ENCODE measurements at places on chromosomes 4 and X. TPM values are rescaled to one million over a fixed set of nuclear protein-coding genes. Genes with fewer than 3 reads are reported as not detected.
A peak's percentile ranks its signal among the peaks of the same experiment; 100 is the strongest.

- H3K27me3 ChIP-seq: no peaks in the 10 kb centered on the region
- no peak for DNase-seq
- H3K4me1 ChIP-seq: no peaks in the 10 kb centered on the region
- H3K4me3 ChIP-seq: no peak overlapping the region
- no peaks in the 10 kb centered on the region for H3K36me3 ChIP-seq
Observed at GRCh38 chr4:154160519-154161301, 330.9 kb downstream of the DCHS2 start.

DNA sequence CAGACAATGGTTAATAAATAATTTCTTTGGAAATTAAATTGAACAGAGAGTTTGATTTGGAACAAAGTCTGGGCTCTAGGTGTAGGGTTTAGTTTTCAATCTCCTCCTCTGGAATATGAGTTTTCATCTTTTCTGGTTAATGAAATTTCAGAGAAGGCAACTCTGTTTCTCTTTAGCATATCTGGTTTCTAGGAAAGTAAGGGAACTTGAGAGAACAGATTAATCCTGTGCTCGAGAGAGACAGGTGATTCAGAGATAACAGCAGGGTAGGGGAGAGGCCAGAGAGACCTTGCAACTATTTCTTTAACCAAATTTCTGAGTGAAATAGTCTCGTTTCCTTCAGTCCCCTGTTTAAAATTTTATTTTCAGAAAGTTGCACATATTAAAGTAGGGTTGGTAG lies 275.4 kb downstream of the GALNTL6 start:
- H3K36me3 ChIP-seq: no peaks in the 10 kb centered on the region
- H3K27ac ChIP-seq: no peak overlapping the region
- H3K27me3 ChIP-seq: no peaks in the 10 kb centered on the region
- H3K4me1 ChIP-seq: no peaks in the 10 kb centered on the region

GRCh38 chrX:123983240-123983639 lies 21.7 kb downstream of the STAG2 start:
- no peaks in the 10 kb centered on the region for H3K4me1 ChIP-seq
- no peak overlapping the region for H3K27ac ChIP-seq
- no peaks in the 10 kb centered on the region for H3K27me3 ChIP-seq
- H3K36me3 ChIP-seq: no peaks in the 10 kb centered on the region
- no peak overlapping the region for H3K4me3 ChIP-seq

Gene ENPEP
- total RNA-seq: 4.1 TPM

GRCh38 chr4:26141911-26142638 lies 178.7 kb upstream of the RBPJ start:
- peaks cover 4% of the 10 kb centered on the region for H3K4me1 ChIP-seq
- no peaks in the 10 kb centered on the region for H3K36me3 ChIP-seq
- no peaks in the 10 kb centered on the region for H3K27me3 ChIP-seq
- no peak for DNase-seq

Gene XAGE1A
- total RNA-seq: not detected

DNA sequence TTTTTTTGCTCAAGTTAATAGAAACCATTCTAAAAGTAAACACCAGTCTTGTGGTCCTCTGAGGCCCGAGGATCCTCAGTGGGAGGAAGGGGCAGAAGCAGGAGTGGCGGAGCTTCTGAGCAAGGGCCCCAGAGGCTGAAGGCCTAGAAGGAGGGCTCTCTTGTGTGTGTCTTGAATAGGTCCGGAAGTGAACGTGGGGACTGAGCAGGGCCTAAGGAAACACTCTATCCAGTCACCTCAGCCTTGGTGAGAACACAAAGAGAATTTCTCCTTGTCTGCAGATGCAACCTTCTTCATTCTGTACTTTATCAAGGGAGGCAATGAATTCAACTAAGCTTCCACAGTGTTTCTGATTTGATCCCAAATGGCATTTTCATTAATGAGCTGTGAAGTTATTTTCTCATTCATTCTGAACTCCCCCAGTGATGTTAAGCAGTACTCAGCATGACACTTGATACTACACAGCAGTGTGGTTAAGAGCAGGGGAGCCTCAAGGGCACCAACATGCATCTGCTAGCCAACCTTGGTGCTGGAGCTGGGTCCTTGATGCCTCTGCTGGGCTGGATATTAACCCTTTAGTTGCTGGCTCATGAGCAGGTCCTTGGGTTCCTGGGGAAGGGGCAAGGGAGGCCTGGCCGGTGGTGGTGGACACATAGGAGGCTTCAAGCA lies 64.7 kb downstream of the RBM47 start:
- H3K4me1 ChIP-seq: no peaks in the 10 kb centered on the region
- H3K4me3 ChIP-seq: no peak overlapping the region
- no peaks in the 10 kb centered on the region for H3K36me3 ChIP-seq
- DNase-seq: peak; percentile 86
- no peaks in the 10 kb centered on the region for H3K27me3 ChIP-seq
- no peak overlapping the region for H3K27ac ChIP-seq

DNA sequence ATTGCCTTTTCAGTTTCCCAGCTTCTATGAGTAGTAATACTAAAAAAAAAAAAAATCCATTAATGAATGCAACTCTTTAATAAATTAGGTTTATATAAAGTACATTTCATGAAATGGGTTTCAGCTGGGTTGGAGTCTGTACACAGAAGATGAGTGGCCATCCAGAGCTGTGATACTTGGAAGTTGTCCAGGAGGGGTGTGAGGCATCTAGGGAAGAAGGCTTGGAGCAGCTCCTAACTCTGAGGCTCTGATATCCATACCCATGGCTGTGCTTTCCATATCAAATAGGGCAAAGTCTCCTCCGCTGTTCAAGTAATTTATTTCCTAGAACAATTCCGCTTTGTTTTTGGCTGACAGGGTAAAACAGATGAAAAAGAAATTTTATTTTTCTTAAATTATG lies 423.3 kb upstream of the TENM3 start:
- no peak for DNase-seq
- H3K27ac ChIP-seq: no peak overlapping the region
- peak overlapping the region; percentile 28 for H3K4me3 ChIP-seq
- H3K27me3 ChIP-seq: no peaks in the 10 kb centered on the region

Gene CXCL1
- not detected for total RNA-seq

- H3K4me3 ChIP-seq: no peak overlapping the region
- H3K27ac ChIP-seq: no peak overlapping the region
- H3K36me3 ChIP-seq: no peaks in the 10 kb centered on the region
- DNase-seq: no peak
Observed at GRCh38 chr4:151361966-151362365, 36.6 kb upstream of the SH3D19 start.

Gene FRMD7
- total RNA-seq: not detected

- no peaks in the 10 kb centered on the region for H3K36me3 ChIP-seq
- no peak overlapping the region for H3K4me3 ChIP-seq
- DNase-seq: no peak
- H3K27me3 ChIP-seq: no peaks in the 10 kb centered on the region
- no peak overlapping the region for H3K27ac ChIP-seq
- no peaks in the 10 kb centered on the region for H3K4me1 ChIP-seq
Observed at GRCh38 chr4:141410839-141411238, 190.1 kb downstream of the ZNF330 start.

DNA sequence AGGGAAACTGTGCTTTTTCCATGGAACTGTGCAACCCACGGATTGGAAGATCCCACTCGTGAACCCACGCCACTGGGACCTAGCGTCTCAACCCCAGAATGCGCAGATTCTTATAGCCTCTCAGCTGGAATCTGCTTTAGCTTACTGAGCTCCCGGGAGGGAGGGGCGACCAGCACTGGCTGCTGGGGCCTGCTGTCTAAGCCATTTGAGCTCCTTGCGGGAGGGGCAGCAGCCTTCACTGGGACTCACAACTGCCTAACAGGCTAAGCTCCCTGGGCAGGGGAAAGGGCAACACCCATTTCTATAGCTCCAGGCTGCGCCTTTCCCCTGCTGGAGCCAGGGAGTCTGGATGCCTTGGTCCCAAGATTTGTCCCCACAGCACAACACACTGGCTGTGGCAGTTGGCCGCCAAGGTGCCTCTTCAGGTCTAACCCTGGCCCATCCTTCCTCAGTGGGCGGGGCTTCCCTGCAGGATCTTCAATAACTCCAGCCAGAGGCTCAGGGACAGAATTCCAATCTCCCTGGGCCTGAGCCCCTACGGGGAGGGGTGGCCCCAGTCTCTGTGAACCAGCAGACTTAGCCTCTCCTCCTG lies 451.7 kb upstream of the PITX2 start:
- H3K4me3 ChIP-seq: no peak overlapping the region
- no peaks in the 10 kb centered on the region for H3K27me3 ChIP-seq
- H3K36me3 ChIP-seq: no peaks in the 10 kb centered on the region
- DNase-seq: peak; percentile 56
- no peaks in the 10 kb centered on the region for H3K4me1 ChIP-seq

DNA sequence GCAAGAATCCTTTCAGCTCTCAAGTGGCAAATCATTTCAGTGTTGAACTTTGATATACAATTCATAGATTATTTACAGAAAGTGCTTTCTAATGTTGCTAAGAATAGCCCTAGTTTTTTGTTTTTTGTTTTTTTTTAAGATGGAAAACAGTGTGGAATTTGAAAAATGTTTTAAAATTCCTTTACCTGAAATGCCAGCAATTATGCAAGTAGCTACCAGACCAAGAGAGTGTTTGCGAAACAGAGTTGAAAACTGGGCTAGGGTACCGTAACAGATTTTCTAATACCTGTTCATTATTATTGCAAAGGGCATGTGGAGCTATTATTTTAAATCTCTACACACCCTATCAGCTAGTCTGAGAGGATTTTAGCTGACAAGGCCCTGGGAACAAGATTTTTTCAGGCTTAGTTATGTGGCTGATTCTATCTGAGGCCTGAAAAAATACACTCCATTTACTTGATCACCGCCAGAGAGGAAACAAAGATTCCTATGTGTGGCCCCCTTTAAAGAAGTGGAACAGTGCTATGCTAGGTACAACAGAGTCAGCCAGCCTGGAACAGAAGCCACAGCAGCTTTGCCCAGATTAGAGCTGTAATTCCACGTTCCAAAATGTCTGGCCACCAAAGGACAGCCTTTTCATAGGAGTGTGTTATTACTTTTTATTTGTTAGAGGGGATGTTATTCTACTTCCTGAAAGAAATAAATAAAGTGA lies 46.9 kb upstream of the SLC39A8 start:
- no peak overlapping the region for H3K27ac ChIP-seq
- H3K4me3 ChIP-seq: no peak overlapping the region
- no peaks in the 10 kb centered on the region for H3K36me3 ChIP-seq
- DNase-seq: no peak
- H3K4me1 ChIP-seq: no peaks in the 10 kb centered on the region

Gene WDR13
- 48.2 TPM for total RNA-seq

GRCh38 chrX:48958635-48959094 lies 1.3 kb upstream of the OTUD5 start:
- peaks cover 19% of the 10 kb centered on the region for H3K36me3 ChIP-seq
- H3K4me1 ChIP-seq: no peaks in the 10 kb centered on the region
- H3K27me3 ChIP-seq: no peaks in the 10 kb centered on the region
- peak overlapping the region; percentile 80 for H3K4me3 ChIP-seq
- H3K27ac ChIP-seq: peak overlapping the region; percentile 50

GRCh38 chr4:133402616-133403015 lies 253.5 kb downstream of the PCDH10 start:
- peaks cover 14% of the 10 kb centered on the region for H3K4me1 ChIP-seq
- no peak for DNase-seq
- H3K27me3 ChIP-seq: no peaks in the 10 kb centered on the region
- peaks cover 12% of the 10 kb centered on the region for H3K36me3 ChIP-seq

DNA sequence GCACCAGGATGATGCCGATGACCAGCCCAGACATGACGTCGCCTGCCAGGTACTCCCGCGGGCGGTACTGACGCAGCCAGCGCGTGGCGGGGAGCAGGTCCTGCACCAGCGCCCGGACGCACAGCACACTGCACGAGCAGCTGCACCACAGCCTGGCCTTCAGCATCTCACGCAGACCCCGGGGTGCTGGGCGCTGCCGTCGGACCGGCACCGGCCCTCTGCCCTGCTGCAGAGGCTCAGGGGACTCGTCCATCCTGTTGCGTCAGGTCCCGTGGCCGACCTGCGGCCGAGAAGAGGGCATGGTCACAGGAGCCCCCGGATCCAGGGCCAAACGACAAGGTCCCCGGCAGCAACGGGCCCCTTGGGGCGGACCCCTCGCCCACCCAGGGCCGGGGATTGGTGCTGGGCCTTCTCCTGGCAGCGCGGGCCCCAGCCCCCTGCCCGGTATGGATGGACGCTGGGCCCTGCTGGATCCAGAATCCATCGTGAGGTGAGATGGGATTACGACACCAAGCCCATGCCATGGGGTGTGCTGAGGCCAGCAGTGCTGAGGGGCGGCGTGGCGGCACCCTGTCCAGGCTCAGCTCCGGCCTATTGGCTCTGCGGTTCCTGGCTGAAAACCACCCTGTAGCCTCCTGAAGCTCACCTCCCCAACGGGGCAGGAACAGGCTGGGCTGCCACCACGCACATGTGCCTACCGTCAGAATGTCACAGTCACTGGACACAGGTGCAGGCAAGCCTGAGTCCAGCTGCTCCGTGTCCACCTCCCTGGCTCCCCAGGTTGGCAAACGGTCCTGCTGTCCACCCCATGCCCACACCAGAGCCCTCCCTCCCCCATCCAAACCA lies 1.5 kb downstream of the SLC26A1 start:
- no peak overlapping the region for H3K27ac ChIP-seq
- H3K4me3 ChIP-seq: no peak overlapping the region
- H3K36me3 ChIP-seq: no peaks in the 10 kb centered on the region
- peaks cover 14% of the 10 kb centered on the region for H3K27me3 ChIP-seq
- H3K4me1 ChIP-seq: no peaks in the 10 kb centered on the region
